ENCODE measurements at places on chromosomes 12 and 14.

DNA sequence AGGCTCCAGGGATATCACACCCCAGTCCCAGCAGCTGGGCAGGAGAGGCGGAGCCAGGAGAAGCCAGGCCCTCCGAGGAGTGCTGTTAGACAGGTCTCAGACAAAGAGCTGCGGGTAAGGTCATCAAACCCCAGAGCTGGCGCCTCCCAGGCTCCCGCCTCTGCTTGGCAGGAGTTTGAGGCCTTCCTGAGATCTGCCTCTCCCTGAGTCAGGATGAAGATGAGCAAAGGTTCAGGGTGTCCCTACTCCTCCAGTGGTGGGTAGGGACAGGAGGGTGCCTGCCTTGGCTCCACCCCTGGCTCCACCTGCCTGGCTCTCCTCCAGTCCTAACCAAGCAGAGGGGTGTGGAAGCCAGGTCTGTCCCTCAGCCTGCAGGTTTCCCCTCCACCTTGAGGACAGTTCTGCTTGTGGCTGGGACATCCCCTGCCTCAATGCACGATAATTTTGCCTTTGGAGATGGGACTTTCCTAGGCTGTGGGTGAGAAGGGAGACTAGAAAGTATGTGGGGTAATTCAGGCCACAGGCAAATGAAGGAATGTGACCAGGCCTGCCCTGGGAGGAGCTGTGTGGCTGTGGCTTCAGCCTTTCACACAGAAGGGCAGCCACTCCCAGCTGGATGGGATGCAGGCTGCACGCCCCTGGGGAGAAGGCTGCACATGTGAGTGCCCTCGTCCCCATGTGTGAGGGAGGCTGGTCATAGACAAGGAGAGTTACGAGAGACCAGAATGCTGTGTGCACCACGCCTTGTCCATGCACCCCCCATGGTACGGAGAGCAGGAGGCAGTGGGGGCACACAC lies 2.2 kb downstream of the PLEKHG6 start:
- no peak for DNase-seq

DNA sequence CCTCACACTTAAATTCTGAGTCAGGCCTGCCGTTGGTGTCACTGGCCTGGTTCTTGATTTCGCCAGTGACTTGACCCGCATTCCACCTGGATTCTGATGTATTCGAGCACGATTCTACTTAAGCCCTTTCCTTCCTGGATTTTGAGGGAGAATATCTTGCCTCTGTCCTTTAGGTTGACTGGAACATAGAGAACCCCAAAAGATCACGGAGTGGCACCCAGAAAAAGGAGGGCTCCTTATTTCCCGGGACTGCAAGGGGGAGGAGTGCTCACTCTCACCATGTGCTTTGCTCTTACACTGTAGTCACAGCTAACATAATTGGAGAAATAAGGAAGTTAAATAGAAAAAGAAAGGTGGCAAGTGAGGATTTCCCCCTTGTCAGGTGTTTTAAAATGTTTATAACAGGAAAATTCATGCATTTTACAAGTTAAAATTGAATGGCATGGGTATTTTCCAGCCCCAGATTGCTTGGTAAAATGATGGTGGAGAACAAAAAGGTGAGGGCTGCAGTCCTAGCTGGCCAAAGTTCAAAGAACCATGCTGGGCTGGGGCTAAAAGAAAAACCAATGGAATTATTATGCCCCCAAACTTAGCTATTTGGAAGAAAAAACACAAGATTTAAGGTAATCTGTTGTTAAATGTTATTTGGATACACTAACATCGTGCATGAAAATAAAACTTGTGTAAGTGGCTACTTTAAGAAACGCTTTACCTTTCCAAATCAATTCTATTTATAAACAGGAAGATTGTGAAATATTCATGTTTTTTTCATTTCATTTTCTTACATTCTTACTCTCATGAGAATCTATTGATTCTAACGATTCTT lies 8.9 kb downstream of the FOXA1 start:
- DNase-seq: no peak

DNA sequence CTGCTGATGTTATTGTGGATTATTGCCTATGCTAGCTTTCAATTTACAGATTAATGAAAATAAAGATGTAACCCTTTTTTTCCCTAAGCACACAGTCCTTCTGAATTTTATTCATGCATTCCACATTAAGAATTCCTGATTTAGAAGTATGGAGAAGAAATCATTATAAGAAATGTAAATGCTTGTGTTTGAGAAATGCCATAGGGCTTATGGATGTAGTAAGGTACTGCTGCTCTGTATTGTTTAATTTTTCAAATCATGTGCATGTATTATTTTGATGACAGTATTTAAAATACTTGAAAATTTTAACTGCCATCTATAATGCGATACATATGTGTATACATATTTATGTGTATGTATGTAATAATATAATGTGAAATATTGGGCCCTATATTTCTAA lies 167.1 kb upstream of the SOX5 start:
- no peak for DNase-seq

- no peak for DNase-seq
These were observed 39.9 kb downstream of the NINJ2 start for GRCh38 chr12:623172-623864.

GRCh38 chr12:98151105-98151590 lies 364.2 kb upstream of the TMPO start:
- no peak for DNase-seq

DNA sequence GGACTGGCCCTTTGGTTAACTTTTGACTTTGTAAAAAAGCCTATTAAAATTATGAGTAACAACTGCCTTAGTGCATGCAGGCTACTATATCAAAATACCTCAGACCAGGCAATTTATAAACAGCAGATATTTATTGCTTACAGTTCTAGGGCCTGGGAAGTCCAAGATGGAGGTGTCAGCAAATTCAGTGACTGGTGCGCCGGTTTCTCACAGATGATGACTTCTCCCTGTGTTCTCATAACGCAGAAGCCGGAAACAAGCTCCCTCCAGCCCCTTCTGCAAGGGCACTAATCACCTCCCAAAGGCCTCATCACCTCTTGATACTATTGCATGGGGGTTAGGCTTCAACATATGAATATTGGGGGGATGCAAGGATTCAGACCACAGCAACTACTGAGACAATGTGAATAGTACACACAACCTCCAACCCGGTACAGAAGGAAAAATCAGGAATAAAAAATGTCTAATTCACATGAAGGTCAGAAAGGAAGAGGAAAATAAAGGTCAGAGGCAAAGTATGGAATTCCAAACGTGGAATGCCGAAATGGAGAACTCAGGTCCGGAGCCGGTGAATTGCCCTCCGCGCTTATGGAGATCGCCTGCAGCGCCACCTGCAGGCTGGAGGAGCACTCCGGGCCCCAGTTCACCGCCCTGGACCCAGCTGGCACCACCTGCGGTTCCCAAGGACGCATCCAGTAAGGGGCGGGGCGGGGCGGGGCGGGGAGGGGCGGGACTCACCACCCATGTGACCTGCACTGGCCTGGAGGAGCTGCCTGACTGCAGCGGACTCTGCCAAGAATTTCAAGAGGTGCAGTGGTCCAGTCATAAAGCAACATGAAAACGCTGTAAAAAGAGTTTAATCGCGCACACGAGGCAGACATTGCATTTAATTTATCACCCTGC lies 203.4 kb downstream of the KIF26A start:
- DNase-seq: no peak

- DNase-seq: no peak
These were observed 11.1 kb downstream of the NRXN3 start for GRCh38 chr14:78181270-78181669.

DNA sequence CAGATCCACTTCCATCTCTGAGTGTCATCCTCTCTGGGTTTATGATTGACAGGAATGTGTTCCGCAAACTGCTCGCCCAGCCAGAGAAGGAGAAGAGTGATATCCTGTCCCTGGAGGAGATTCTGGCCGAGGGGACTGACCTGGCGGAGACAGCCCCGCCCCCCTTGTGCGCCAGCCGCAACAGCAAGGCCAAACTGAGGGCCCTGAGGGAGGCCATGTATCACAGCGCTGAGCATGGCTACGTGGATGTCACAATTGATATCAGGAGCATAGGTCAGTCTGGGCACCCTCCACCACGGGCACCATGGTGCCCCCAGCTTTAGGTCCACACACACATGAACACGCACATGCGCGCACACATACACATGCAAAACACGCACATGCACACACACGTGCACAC lies 67.5 kb upstream of the PWP1 start:
- DNase-seq: no peak

DNA sequence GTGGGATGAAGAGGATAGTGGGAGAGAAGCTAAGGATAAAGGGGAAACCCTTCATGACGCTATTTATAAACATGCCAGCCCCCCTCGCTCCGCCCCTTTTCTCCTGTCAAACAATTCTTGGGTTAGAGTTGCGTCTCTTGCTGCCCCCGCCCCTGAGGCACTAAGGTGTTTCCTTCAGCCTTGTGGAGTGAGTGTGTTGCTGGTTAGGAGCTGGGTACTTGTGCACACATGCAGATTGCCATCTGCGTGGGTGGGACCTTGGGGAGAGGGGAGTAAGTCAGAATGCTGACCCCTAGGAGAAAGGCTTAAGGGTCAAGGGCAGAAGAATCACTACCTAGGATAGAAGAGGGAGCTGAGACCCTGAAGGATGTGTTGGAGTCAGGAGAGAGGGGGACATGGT lies 5.4 kb downstream of the FOXJ2 start:
- DNase-seq: no peak

DNA sequence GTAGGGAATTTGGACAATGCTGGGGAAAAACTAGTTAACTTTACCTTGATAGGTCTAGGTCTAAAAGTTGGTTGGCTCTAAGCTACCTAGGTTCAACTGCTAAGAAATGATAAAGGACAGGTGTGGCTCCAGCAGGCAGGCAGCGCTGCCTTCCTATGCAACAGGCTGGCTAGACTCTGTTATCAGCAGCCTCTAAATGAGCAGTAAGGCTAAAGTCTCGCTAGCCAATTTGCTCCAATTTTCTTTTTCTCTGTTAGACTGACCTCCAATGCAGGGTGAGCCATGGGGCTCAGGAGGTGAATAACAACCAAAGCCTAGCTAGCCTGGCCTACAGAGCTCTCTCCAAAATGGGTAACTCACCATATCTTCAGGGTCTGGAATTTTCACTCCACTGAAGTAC lies 26.5 kb downstream of the DMAC2L start:
- DNase-seq: no peak

GRCh38 chr14:90732139-90732538 lies 84.1 kb downstream of the TTC7B start:
- DNase-seq: no peak

Data from stimulated activated CD4-positive, alpha-beta T cell treated with anti-CD3 and anti-CD28 coated beads, Interleukin-1b, Interleukin-23, amount 100 ng/mL, for 1 hour (primary cell).